ENCODE measurements at places on chromosomes 7 and 10.

DNA sequence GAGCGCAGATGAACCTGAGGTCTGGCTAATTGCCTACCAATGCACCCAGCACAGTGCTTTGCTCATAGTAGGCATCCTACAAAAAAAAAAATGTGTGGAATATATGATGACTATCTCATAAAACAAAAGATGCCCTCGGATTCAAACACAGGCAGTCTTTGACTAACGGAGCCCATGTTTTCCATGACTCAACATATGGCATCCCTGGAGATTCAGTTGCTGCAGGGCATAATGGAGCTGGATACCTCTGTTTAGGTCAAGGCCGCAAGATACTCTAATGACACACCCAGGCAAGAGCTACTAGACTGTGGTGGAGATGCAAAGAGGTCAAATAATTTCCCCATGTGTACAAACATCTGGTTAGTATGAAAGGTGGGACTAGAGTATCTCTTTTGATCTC is 16.3 kb downstream of the CUBN start:
- no peak for DNase-seq

- no peak for DNase-seq
These were observed 15.9 kb downstream of the ADAM12 start for GRCh38 chr10:126372396-126372795.

DNA sequence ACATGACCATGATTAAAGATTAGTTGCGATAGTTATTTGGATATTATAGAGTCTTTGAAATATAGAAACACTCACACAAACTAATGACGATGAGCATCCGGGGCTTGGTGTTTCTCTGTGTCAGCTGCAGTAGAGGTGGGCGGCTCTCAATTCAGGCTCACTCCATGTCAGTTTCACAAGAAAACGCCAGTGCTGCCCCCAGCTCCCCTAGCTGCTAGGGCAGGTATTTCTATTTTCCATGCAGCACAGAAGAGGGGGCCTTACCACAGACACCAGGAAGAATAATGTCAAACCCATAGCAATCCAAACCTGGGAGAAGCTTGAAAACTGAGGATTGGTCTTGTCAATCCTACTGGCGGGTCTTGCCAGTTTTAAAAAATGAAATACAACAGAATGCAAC is 197.1 kb downstream of the PHTF2 start:
- DNase-seq = no peak

DNA sequence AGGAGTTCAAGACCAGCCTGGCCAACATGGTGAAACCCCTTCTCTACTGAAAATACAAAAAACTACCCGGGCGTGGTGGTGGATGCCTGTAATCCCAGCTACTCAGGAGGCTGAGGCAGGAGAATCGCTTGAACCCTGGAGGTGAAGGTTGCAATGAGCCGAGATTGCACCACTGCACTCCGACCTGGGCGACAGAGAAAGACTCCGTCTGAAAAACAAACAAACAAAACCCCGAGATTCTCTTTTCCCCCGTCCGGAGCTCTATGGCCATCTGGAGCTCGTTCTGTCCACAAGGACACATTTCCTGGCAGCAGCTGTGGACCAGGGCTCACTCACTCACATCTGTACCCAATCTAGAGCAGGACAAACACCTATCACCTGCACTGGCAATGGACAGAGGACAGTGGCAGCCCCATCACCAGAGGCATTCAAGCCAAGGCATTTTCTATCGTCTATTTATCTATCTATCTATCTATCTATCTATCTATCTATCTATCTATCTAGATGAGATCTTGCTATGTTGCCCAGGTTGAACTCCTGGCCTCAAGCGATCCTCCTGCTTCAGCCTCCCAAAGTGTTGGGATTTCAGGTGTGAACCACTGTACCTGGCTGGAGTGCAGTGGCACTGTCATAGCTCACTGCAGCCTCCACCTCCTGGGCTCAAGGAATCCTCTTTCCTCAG is 167.1 kb upstream of the TNRC18 start:
- no peak for DNase-seq

- peak; percentile 50 for DNase-seq
These were observed 1.3 kb upstream of the TNRC18 start for GRCh38 chr7:5424749-5425506.

- DNase-seq = no peak
These were observed 191.0 kb downstream of the TNS3 start for GRCh38 chr7:47390914-47391313.

GRCh38 chr7:77866786-77867536 is 68.4 kb downstream of the PHTF2 start:
- DNase-seq = no peak

DNA sequence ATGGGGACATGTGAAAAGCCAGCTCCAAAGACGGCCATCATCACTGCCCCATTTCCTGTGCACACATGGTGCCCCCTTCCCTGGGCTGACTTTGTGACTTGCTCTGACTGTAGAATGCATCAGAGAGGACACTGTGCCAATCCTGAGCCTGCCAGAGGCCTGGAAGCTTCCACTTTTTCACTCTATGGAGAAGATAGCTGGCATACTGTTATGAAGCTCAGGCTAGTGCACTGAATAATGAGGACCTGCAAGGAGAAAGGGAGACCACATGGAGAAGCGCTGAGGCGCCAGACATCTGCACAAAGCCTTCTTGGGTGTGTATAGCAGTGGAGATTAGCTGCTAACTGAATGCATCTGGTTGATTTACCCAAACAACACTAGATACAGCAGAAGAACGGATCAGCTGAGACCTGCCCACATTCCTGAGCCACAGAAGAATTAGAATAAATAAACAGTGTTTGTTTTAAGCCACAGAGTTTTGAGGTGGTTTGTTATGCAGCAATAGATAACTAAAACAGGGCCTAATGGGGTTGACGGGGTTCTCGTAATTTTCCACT is 58.9 kb upstream of the C10orf90 start:
- no peak for DNase-seq

DNA sequence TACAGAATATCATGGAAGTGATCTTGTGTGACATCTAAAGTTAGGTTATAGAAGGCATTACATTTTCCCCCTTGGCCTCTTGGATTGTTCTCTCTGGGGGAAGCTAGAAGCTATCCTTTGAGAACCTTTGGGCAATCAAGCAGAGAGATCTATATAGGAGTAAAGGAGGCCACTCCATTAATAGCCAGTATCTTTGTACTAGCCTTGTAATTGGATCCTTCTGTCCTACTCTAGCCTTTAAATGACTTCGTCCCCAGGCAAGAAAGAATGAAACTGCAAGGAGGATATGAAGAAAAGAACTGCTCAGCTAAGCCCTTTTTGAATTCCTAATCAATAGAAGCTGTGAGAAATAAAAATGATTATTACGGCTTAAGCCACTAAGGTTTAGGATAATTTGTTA is 230.9 kb downstream of the AGMO start:
- DNase-seq = no peak

DNA sequence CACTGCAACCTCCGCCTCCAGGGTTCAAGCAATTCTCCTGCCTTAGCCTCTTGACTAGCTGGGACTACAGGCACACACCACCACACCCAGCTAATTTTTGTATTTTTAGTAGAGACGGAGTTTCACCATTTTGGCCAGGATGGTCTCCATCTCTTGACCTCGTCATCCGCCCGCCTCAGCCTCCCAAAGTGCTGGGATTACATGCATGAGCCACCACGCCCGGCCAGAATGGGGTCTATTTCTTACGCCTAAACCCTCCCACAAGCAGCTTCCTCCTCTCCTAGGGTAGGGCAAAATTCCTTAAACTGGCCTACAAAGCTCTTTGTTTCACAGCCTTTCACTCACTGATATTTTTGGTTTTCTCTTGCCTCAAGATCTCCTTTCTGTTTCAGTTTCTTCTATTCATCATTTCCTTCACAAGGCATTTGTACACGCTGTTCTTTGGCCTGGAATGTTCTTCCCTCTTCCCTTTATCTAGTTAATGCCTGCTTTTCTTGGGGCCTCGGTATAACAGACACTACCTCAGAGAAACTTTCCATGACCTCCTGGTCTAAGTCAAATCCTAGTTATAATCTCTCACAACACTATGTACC is 6.7 kb downstream of the CPEB3 start:
- no peak for DNase-seq

- no peak for DNase-seq
These were observed 128.8 kb downstream of the PTPN20 start for GRCh38 chr10:47040041-47040491.

DNA sequence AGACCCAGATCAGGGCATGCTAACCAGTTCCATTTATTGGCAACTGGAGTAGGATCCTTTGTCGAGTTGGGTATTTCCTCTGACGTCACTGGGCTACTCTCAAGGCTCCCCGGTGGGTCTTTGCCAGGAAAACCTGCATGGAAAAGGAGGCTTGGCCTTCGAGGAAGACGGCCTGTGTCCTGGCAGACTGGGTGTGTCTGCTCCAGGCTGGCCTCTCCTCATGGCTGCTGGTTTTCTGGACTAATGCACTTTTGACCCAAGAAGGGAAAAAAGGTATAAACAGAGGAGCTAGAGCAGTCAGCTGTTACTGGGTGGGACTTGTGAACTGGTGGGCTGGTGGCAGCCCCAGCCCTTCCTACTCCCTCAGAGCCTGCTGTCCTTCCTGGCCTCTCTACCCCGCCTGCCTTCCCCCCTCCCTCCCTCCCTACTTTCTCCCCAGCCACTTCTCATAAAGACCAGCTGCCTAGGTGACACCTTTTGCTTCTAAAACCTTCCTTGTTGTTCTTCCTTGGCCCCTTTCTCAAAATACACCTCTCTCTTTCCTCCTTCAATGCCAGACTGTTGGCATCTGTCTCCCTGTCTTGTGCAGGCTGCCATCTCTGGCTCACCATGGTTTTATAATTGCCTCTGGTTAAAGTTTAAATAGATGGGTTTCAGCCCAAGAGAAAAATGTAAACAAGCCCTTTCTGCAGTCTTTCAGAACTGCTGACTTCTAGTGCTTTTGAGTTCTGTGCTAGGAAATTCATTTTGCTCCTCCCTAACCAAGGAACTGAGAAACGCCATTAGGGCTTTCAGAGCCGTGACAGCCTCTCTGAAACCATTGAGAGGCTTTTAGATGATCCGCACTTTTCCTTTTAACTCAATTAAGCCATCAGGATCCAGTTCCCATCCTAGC is 101.8 kb upstream of the MKLN1 start:
- no peak for DNase-seq

- DNase-seq = no peak
These were observed 18.3 kb downstream of the CPED1 start for GRCh38 chr7:121006711-121007315.

DNA sequence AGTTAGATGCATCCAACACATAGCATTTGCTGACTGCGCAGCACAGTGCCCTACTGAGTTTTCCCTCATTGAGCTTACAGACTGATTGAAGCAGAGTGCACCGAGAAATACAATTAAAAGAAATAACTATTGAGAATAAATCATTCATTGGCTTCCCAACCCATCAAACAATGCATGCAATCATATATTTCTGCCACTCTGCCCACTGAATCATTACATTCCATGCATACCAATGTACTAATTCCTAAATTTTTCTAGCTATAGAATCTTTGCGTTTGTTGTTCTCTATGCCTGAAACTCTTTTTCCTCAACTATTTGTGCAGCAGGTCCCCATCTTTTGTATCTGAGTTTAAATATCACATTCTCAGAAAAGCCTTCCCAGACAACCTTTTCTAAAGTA is 783.8 kb downstream of the SORCS1 start:
- no peak for DNase-seq

DNA sequence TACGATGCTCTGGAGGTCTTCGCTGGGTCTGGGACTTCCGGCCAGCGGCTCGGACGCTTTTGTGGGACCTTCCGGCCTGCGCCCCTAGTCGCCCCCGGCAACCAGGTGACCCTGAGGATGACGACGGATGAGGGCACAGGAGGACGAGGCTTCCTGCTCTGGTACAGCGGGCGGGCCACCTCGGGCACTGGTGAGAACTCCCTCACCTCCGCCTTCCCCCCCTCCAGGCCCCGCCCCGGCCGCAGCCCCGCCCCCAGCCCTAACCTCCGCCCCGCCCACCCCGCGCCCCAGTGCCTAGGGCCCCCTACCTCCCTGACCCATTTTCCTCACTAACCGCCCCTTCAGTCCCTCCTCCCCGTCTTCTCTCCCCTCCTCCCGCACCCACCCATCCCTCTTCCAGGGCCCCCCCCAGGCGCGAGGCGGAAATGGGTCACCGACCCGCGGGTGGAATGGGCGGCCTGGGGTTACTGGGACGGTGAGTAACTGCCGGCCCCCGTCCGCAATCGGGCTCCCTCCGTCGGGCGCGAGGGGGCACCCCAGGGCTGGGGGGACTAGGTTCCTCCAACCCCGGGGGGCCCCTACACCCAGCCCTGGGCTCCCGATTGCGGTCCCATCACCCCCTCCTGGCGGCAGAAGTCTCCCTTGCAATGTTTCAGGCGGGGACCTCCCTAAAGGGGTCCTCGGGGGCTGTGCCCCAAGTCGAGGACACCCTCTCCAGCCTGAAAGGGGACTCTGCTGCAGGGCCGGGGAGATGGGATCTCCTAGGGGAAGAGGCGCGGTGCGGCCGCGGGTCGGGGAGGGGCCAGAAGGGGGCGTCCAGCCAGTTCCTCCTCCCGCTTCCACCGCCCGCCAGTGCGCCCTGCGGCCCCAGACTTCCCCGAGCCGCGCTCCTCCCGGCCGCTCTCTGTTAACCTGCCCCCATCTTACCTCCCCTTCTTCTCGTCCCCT is 2.1 kb downstream of the PCOLCE start:
- DNase-seq = peak; percentile 58

GRCh38 chr10:117689566-117689965 is 147.0 kb downstream of the EMX2 start:
- no peak for DNase-seq

DNA sequence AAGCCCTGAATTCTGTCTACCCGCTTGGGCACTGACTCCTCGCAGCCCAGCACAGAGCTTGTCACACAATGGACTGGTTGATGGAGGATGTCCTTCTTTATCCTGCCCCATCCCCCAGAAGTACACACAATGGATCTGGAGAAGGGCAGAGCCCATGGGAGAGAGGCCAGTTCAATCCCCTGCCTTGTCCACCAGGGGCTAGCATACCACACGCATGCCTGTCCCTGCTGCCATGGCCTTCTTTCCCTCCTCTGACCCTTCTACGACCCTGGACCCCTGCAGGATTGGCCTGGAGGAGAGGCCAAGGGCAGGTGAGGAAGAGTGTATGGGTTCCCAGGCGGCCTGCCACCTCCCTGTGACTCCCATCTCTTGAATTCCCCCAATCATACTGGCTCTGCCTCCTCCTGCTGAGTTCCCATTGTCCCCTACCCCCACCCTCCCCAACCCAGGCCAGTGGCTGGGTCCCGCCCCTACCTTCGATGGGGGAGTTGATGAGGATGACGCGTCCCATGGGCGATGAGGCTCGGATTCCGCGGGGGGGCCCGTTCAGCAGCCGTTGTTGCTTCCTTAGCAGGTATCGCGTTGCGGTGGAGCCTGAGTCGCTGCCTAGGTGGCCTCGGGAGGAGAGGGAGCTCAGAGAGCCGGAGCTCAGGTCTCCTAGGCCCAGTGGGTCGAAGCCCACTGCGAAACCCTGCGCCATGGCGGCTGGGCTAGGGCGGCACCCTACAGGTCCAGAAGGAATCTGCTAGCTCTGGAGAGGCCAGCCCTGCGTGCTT is 1.2 kb downstream of the PDZD7 start:
- DNase-seq = peak; percentile 74

- DNase-seq = no peak
These were observed 1.1 kb upstream of the DMTF1 start for GRCh38 chr7:87151002-87151728.

DNA sequence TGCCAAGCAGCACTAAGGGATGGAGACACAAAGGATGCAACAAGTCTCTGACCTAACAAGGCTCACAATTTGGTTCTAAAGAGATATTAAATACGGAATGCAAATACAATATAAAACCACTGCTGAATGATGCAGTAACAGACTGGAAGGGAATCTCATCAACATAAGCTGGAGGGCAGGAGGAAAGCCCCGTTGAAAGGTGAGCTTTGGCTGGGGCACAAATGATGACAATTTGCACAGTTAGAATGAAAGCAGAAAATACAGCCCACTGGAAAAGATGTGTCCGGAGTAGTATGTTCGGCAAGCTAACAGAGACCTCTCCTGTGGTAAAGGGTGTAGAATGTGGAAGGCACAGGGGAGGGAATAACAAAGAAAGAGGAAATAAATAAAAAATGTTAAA is 26.1 kb downstream of the PAXIP1 start:
- DNase-seq = no peak
